ENCODE measurements at places on chromosomes 7 and 10.

DNA sequence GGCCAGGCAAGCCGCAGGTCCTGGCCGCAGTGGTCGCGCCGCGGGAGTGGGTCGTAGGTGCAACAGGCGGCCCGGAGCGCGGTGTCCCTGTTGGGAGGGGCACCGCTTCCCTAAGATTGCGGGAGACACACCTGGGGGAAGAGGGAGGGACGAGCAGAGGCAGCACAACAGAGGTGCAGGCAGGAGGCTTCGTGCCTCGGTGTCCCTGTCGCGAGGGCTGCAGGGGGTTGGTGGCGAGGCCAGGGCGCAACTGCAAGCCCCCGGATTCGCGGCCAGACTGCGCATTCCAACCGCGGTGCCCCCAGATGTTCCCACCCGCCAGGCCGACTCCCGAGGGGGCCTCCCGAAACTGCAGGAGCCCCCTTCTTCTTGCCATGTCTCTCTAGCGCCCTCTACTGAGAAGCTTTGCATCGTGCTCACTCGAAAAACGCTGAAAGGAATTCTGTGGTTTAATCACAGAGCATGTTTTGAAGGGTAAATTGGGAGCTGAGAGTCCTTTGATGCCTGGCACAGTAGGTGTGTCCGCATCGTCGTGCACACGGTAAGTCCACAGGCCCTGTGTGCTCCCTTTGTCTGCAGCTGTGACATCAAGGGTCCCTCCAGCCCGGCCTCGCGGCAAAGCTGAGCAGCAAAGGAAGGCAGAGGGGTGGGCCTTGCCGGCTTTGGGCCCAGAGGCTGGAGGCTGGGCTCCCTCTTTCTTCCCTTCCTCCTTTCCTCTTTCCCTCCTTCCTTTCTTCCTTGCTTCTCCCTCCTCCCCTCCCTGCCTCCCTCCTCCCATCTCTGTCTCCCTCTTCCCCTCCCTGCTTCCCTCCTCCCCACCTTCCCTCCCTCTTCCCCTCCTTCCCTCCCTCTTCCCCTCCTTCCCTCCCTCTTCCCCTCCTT is 6.2 kb upstream of the MBL2 start:
- peak; percentile 51 for DNase-seq

DNA sequence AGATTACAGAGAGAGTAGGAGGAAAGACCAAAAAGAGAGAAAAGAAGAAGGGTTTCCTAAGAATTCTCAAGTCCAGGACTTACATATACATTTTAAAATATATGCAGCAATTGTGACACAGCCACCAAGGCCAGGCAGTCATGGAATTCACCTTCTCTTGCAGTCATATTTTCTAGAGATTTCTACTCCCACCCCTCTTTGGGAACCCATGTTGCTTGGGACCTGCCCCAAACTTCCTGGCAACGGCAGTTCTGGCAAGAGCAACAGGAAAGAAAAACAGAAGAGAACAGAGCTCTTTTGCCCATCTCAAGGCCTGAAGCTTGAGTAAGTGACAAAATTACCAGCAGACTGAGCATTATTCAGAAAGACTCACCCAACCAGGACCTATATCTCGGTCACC is 128.3 kb upstream of the ASAH2 start:
- DNase-seq, result no peak

DNA sequence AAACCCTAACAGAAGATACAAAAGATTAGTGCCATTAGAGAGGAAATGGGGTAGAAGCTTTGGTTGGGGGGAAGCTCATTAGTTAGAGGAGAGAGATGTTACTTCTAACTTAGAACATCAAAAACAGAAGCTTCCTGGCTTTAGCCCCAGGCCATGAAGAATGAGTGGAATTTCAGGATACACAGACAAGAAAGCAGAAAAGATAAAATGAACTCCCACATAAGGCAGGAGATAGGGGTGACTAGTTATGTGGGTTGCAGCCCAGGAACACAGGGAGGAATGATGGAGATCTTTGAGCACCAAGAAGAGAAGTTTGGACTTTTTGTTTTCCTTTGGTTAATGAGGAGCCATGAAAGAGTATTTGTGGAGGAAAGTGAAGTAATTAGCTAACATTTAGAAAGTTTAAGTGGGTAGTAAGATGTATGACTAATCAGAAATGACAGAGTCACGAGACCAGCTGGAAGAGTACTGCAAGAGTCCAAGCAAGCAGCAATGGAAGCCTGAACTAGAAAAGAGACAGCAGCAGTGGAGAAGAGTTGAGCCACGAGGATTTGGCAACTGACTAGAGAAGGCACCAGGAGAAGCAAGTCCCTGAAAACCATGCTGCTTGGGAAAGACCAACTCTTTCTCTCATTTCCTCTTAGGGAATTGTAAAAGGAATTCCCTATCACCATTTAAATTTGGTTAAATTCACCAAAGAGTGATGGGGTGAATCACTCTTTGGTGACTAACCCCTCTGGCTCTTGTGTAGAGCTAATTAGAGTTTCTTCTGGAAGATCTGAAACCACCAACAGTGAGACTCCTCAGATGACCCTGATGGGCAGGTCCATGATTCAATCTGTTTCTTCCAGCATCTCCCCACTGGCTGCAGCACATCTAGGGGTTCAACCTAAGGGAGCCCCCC is 131.9 kb downstream of the KCNMA1 start:
- peak; percentile 84 for DNase-seq

DNA sequence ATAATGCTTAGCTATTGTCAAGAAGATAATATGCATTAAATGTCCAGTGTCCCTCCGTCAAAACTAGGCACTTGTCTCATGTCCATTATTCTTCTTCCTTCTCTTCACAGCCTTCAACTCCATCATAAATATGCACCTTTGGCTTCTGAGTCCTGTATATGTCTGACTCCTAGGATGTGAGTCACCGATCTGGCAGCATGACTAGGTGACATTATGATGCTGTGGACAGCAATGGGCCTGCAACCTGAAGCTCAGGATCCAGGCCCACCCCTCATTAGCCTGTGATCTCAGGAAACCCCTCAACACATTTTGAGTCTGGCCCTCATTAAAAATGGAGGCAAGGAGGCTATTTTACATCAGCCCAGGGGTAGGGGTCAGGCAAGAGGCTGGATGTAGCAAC is 362.5 kb upstream of the ZMIZ1 start:
- no peak for DNase-seq

GRCh38 chr7:12360948-12361347 is 42.7 kb downstream of the VWDE start:
- DNase-seq, result no peak

DNA sequence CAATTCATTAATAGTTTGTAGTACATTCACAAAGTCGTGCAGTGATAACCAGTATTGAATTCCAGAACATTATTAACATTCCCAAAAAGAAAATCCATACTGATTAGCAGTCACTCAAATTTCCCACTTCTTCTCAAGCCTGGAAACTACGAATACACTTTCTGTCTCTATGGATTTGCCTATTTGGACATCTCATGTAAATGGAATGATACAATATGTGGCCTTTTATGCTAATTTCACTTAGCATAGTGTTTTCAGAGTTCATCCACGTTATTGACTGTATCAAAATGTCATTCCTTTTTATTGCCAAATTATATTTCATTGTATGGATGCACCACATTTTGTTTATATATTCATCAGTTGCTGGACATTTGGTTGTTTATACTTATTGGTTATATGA is 78.8 kb downstream of the STK31 start:
- no peak for DNase-seq

- no peak for DNase-seq
These were observed 268.9 kb upstream of the PFKP start for GRCh38 chr10:2798336-2799022.

DNA sequence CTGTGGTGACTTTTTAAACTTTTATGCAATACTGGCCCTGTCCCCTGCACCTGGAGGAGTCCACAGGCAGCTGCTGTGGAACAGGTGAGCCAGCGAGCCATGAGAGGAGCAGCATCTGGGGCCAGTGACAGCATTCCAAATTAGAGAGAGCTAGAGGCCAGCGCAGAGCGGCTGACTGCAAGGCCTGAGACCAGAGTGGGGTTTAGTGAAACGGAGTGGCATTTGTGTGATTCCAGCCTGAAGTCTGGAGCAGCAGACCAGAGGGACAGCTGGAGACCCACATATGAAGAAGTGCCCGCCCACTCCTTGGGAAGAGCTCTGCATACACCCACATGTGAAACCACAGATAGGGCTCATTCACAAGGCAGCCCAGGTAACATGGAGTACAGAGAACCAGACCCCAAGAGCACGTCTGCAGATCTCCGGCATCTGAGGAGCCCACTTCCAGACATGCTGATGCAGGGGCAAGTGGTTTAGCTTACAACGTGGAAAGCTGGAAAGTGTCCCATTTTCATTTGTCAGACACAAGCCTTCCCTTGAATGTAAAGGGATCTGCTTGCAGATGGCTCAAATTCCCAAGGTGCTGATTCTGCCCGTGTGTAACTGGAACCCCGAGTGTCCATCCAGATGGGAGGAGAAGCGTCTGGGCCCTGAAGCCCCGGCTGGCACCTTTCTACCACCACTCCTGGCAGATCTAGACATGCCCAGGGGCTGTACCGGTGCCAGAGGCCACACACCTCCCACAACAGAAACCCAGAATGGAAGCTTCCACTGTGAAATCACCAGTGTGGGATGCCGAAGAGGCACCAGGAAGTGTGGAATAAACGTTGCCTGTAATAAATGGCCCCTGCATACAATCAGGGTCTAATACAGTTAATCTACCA is 256.0 kb upstream of the TCERG1L start:
- no peak for DNase-seq

GRCh38 chr10:33052263-33052875 is 94.3 kb upstream of the ITGB1 start:
- DNase-seq, result no peak

- DNase-seq, result no peak
These were observed 120.2 kb downstream of the RAB11FIP2 start for GRCh38 chr10:117926491-117926890.

DNA sequence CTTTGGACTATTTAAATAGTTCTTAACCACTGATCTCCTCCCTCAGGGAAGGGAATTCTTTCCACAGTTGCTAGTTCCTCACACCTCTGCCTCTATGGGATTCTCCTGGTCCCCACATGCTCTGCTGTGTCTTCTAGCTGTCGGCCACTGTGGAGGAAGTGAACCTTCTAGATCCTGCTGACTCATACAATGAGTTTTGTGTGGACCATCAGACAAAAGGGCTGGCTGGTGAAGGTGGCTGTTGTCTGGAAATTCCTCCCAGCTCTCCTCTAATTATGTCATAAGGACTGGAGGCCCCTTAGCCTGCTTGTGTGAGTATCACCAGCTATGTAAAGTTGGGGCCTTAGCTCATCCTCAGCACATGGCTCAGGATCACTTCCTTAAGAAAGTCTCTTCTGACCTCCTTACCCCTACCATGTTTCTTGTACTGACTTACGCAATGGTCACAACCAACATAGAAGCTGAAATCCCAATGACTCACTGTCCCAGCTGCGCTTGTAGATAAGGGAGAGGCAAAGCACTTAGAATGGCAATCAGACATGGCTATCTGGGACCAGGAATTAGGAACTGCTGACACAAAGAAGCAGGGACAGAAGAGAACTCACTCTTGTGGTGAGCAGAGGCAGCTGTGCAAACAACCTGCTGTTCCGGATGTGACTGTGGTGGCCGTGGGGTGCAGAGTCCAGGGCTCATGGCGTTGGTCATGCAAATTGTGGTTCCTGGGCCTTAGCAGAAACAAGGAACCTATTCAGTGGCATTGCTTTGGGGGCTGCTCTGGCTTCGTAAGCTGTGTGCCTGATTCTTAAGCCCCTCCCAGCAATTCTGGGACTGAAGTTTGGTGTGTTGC is 2.5 kb upstream of the MACC1 start:
- DNase-seq, result no peak

GRCh38 chr7:128831994-128832879 is 2.0 kb downstream of the FLNC start:
- DNase-seq, result peak; percentile 40

DNA sequence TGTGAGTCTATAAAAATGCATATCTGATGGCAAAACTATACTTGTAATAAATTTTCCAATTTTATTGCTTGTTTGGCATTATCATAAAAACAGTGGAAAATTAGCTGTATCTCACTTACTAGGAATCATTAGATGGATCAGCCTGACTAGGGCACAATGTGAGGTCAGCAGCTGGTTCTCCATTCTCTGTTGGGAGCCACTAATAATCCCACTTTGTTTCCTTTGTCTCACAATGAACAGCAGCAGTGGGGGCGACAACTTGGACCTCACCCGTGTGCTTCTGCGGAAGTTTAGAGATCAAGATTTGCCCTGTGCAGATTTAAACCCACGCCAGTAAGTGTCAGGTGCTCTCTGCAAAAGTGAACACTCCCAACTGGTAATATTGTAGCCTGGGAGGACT is 295.5 kb downstream of the ABCA13 start:
- no peak for DNase-seq

DNA sequence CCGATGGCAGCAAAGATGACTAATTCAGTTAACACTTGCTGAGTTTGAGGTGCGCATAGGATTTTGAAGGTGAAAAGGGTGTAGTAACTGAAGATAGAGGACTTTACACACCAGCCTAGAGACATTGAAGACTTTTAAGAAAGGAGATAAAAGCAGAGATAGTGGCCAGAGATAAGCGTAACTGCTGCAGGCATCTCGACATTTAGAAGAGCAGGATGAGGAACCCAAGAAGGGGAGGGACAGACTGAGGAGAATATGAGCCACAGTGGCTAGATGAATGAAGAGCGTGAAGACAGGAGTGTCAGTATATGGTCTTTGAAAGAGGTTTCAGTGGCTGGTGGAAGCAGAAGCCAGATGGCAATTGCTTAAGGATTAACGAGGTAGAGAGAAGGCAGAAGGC is 71.6 kb downstream of the CELF2 start:
- DNase-seq, result no peak

GRCh38 chr7:136938476-136938875 is 70.0 kb downstream of the CHRM2 start:
- DNase-seq, result no peak

- no peak for DNase-seq
These were observed 5.1 kb downstream of the TBL2 start for GRCh38 chr7:73573276-73573675.

DNA sequence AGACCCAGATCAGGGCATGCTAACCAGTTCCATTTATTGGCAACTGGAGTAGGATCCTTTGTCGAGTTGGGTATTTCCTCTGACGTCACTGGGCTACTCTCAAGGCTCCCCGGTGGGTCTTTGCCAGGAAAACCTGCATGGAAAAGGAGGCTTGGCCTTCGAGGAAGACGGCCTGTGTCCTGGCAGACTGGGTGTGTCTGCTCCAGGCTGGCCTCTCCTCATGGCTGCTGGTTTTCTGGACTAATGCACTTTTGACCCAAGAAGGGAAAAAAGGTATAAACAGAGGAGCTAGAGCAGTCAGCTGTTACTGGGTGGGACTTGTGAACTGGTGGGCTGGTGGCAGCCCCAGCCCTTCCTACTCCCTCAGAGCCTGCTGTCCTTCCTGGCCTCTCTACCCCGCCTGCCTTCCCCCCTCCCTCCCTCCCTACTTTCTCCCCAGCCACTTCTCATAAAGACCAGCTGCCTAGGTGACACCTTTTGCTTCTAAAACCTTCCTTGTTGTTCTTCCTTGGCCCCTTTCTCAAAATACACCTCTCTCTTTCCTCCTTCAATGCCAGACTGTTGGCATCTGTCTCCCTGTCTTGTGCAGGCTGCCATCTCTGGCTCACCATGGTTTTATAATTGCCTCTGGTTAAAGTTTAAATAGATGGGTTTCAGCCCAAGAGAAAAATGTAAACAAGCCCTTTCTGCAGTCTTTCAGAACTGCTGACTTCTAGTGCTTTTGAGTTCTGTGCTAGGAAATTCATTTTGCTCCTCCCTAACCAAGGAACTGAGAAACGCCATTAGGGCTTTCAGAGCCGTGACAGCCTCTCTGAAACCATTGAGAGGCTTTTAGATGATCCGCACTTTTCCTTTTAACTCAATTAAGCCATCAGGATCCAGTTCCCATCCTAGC is 101.8 kb upstream of the MKLN1 start:
- peak; percentile 50 for DNase-seq

GRCh38 chr7:153920126-153920525 is 132.1 kb upstream of the DPP6 start:
- DNase-seq, result no peak
